ENCODE measurements at places on chromosomes 11 and 22.

DNA sequence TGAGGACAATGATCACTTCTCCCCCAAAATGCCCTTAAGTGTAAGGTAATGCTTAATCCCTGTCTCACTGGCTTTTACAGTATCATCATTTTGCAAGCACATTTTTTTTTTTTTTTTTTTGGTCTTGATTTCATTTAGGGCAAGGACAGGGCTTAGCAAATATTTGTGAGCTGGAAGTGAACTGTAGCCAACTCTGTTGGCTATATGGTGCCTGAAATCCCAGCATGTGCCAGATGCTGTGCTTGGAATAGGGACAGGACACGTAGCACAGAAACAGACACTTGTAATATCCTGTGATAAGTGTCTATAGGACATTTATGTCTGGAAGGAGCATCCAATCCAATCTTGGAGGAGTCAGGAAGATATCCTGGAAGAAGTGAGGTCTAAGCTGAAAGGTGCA is 198.3 kb downstream of the NAV2 start:
- DNase-seq = no peak

DNA sequence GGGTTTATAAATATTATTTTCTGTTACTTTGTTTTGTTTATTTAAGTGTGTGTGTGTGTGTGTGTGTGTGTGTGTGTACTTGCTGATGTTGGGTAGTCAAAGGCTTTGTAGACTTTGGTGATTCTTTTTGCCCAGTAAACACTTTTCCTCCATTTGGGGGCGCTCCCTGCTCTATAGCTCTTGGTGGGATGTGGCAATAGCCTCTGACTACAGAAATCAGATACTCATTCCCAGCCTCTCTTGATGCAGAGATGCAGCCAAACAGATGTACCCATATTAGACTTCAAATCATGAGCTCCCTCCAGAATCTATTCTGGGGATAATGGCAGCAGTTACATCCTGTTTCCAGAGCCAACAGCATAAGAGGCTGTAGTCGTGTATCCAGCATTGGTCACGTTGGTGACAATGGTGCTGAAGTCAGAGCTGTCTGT is 33.4 kb upstream of the APOL5 start:
- peak; percentile 41 for DNase-seq

DNA sequence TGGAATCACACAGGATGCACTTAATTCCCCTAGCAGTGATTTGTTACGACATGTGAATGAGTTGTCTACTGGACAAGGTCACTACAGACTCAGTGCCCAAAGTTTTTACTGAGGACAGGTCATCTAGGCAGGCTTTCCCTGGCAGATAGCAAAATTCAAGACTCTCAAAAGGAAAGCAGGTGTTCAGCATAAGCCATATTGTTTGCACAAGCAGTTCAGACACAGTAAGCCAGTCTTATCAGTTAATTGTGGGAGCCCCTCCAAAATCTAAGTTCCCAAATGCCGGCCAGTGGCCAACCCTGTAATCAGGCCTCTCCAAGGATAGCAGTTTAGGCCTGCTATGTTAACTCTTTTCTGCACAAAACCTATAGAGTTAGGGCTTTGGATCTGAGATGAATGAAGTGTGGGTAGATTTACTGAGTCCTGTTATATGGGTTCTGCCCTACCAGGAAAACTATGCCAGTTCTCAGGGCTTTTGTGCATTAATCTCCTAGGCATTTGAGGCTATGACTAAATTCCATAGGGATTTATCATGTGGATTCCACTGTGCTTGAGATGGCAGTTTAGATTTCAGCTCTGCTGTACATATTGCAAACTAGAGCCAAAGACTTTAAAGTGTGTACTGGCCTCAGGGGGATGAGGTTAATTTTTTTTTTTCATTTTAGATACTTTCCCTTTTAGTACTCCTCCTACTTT is 4.8 kb upstream of the ARHGEF12 start:
- peak; percentile 92 for DNase-seq

DNA sequence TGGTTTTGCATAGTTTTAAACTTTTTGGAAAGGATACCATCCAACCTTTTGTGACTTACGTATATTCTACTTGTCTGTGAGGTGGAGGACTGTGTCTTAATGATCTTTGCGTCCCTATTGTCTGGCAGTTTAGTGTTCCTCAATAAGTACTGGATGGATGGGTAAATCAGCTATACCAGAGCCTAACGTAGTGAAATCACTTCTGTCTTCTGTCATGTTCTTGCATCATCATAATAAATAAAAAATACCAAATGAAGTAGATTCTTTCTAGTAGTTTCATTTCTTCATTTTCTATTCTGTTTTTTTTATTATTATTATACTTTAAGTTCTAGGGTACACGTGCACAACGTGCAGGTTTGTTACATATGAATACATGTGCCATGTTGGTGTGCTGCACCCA is 66.4 kb downstream of the ACER3 start:
- no peak for DNase-seq

DNA sequence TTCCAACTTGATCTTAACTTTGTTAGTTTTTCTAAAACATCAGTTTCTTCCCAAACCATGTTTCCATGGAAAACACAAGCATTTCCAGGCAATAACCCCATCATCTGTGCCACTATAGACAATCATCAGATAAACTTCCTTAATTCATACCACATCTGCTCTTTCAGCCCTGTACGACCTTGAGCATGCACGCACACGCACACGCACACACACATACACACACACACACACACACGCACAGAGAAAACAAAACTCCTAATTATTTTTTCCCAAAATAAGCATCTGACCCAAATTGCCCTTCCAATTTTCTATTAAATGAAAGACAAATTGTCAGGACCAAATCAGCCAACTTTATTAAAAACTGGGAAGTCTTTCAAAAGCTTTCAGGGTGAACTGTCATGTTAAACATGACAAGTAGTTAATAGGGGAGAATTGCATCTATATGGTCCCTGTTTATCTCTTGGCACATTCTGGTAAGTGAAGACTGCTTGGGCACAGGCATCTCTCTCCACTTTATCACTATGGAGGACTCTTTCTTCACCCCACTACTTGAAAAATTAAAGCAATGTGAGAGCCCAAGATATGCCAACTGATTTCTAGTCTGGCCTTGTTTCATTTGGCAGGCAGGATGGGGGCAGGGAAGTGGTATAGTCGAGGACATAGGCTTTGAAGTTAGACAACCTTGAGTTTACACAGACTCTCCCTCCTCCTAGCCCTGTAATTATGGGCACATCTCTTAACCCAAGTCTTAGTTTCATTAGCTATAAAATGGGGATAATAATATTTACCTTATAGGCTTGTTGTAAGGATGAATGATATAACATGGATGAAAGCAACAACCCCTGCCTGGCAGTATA is 15.1 kb downstream of the ADM start:
- no peak for DNase-seq

GRCh38 chr11:123590296-123590912 is 64.0 kb downstream of the SCN3B start:
- no peak for DNase-seq

- peak; percentile 12 for DNase-seq
Measured at GRCh38 chr11:78961937-78962701, 387.5 kb upstream of the NARS2 start.

DNA sequence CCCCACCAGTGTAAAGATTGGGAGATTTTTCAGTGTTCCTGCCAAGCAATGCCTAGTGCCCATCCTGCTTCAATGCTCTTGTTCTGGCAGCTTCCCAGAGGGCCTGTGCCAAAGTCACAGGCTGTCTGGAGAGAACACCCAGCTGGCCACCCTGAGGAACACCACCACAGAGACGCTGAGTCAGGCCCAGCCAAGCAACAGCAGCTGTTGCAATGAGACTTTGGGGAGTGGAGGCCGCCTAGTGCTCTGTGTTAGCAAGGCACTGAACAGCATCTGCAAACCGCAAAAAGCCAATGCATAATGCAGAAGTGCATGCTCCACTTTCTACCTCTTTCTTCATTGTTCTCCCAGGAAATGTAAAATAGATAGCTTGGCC is 168.1 kb downstream of the NXPE2 start:
- no peak for DNase-seq

GRCh38 chr11:6006395-6006794 is 351 bp downstream of the OR56A4 start:
- no peak for DNase-seq

DNA sequence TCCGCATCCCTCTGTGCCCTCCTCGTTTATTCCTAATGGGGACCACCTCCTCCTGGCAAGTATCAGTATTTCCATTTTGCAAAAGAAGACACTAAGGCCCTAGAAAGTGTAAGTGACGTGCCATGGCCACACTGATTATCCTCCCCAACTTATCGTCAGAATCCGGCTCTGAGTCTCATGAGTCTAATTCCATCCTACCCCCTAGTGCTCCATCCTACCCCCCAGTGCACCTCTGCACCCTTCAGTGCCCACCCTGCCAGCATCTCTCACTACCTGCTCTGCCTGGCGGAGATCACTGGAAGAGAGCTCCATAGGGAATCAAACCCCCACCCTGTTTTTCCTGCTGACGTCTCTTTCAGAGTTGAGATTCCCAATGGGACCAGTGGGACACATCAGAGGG is 31.8 kb downstream of the PRDM11 start:
- no peak for DNase-seq

All from fibroblast of the conjunctiva (primary cell).